ENCODE measurements at places on chromosomes 1 and 21.

- DNase-seq = no peak
Observed at GRCh38 chr1:38272515-38272914, 225.9 kb upstream of the POU3F1 start.

DNA sequence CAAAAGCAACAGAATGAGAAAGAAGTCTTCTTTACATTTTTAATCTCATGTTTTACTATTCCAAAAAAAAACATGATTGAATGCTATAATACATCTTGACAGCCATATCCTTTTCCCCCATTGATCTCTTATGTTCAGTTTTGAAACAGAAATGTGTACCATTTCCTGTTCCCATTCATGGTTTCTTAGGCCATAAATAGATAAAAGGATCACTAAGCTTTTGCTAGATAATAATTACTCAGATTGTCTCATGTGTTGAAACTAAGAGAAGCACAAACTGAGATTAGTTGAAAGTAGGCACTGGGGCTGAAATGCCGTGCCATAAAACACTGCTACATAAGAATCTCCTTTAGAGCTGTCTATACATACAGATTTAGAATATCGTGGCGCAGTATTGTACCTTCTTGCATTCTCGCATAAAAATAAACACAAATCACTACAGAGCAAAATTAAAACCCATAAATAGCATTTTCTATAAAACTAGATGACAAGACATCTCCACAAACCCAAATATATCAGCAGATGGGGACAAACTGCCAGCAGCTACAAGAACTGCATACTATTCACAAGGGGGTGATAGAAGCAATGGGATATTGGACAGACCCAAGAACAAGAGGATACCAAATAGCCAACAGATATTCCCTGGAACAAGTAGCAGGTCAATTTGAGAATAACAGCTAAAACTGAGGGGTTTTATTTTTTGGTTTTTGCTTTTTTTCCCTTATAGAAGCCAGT lies 405.3 kb upstream of the PRMT6 start:
- DNase-seq = no peak

DNA sequence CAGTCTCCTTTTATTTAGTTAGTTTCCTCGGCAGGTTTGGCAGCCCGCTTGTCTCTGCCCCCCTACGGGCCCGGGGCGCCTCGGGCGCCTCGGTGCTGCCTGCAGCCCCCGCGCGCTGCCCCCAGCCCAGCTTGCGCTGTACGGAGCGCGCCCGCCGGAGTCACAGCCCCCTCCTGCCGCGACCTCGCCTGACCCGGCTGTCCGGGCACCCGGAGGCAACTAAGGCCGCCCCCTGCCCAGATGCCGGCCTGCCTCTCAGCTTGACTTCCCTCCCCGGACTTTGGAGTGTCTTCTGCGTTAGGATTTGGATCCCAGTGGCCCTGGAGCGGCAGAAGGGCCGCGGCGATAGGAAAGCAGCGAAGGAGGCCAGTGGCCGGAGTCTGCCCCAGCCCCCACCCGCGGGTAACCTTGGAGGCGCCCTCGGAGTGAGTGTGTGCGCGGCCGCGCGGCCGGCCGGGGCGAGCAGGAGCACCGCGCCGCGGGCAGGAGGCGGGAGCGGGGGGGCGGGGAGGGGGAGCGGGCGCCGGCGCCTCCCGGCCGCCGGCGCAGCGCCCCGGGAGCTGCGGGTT lies 7.6 kb downstream of the CDKN2C start:
- DNase-seq = peak; percentile 2

- DNase-seq = no peak
Observed at GRCh38 chr1:53154859-53155438, 12.5 kb upstream of the SLC1A7 start.

- no peak for DNase-seq
Observed at GRCh38 chr1:51519865-51520699, 1.0 kb upstream of the EPS15 start.

DNA sequence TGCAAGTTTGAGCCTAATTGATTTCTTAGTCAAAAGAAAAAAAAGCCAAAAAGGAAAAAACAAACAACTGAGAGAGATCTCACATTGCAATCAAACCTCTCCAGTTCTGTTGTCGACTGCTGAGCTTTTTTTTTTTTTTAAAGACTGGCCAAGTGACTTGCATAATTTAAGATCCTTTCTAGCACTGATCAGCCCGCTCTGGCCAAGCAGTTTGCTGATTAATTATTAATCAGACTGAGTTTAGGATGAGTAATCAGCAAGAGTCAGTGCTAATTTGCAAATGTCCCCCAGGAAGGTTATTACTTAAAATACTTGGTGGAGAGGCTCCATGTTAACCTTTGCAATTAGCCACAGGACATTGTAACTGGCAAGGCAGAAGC lies 39.3 kb downstream of the HMGB4 start:
- DNase-seq = no peak

DNA sequence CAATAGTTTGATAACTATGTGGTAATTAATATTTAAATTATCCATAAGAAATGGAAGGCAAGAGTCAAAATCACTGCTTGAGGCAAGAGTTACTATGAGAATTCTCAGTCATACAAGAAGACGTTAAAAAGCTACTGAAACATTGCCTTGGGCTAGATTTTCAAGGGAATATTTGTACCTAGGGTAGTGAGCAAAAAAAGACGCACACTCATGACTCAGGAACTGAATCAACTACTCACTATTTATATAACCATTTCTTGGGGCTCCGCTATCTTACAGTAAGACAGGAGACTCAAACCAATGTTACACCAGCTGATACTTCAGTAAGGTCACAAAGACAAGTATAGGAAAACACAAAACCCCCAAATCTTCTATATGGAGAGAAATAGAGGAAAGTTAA lies 151.5 kb upstream of the RNPC3 start:
- DNase-seq = peak; percentile 28

DNA sequence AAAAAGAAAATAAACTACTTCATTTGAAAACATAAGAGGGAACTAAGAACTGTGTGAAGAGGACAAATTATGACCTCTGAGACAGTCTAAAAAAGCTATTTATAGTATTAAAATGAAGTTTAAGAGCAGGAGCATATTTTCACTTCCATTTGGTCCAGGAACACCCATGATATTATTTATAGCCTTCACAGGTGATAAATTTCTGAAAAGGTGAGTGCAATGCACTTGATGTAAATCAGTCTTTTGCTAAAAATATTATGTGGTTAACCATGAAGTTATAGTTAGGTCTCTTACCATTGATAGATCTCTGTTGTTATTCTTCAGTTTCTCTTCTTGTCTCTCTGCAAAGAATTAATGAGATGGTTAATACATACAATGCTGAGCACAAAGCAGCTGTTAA lies 14.7 kb downstream of the TMCO1 start:
- no peak for DNase-seq

DNA sequence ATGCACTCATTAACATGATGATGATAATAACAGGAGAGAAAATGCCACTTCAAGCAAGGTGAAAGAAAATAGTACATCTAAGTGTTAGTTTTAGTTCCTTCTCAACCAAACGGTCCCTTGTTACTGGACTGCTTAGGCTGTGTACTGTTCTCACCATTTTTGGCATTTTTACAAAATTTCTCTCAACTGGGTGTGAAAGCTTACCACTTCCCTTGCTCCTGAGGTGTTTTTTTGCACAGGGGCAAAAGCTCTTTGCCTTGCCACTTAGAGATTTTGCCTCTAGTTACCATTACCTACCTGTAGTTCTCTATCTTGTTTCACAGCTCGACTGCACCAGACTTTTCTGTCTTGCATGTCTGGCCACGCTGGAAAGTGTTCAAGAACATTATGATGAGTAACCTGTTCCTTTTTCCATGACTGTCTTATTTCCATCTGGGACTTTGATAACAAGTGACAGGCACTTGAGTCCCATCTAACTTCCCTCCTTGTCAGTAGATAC lies 10.7 kb downstream of the NEK7 start:
- DNase-seq = no peak

DNA sequence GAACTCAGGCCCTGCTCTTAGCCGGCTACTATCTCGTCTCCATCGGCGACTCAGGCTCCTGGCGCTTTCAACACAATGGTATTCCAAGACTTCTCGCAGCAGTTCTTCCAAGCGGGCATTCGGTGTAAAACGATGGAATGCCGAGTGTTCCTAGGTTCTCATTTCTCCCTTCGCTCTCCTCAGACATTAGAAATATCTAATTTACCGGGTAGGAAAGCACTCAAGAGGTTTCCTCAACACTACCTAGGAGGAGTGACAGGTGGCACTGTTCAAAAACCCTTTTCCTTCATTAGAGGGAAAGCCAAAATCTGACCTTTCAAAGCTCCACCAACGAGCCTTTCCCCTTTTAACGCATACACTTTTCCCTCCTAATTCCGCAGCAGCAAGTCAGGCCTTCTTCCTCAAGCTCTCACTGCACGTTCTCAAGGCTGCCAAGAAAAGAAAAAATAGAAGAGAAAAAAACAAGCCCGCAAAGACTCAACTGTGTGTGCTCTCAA lies 601 bp downstream of the UBE2G2 start:
- DNase-seq = peak; percentile 88

DNA sequence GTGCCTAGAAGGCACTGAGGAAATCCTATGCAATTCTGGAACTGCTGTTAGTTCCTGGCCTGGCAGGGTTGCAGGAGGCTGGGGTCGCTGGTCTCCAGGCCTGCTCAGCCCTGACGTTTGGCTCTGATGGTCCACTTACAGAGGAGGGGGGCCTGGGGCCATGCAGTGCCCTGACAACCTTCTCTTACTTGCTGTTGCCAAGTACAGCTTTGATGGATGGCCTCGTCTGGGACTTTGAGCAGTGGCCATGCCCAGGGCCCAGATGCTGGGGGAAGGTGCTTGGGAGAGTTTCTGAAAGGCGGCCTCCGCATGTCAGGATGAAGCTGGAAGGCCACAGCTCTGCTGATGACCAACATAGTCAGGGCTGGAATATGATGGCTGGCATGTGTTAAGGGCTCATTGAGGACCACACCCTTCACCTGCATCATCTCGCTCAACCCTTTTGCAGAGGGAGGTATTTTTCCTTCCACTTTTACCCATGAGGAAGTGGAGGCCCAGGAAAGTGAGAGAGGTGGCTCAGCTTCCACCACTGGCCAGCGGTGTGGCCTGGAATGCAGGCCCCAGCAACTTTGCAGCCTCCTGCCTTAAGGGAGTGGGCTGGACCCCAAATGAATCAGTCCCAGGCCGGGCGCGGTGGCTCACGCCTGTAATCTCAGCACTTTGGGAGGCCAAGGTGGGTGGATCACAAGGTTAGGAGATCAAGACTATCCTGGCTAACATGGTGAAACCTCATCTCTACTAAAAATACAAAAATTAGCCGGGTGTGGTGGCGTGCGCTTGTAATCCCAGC lies 34.7 kb upstream of the LRRC3 start:
- no peak for DNase-seq

DNA sequence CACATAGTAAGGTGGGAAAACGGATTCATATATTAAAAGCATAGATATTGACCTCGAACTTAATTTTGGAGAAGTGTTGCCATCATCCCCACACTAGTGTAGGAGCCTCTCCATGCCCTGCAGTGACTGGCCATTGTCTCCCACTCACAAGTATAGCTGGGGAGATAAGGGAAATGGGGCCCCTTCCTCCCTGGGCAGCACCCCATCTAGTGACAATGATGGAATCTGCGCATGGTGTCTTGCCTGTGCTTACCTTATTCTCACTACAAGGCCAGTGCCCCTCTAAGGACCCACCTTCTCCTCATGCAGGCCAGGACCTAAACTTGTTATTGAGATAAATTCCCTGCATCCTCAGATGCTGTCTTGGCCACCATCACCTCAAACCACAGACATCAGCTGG lies 374.9 kb downstream of the NTNG1 start:
- DNase-seq = no peak
